CD4-positive, alpha-beta T cell treated with Interferon gamma for 1 hour (primary cell): ENCODE measurements at places on chromosomes 2 and 18.

DNA sequence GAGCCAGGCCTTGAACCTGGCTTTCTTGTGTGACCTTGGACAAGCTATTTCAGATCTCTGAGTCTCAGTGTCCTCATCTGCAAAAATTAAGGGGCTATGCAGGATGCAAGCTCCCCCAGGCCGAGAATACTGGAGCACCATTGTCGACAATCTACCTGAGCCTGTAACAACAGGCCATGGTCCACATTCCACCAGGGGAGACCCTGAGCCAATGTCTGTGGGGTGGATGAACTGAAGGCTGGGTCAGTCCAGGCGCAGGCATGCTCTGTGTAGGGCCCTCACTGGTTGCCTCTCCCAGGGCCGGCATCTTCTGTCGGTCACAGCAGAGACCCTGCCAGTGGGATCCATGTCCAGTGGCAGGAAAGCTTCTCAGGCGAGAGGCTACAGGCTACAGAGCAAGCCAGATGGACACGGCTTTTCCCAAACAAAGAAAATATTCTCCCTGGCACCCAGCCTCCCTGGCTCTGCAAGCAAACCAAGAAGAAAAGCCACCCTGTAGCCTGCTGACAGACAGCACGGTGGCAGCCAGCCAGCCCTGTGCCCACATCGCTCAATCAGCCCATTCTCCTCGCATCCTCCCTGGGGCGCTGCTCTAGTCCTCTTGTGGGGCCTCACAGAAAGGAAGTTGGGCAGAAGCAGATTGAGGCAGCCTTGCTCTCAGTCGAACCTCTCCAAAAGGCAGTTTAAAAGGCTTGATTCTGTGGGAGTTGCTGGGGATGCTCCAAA is 48.7 kb upstream of the FZD7 start:
- no peak for DNase-seq

DNA sequence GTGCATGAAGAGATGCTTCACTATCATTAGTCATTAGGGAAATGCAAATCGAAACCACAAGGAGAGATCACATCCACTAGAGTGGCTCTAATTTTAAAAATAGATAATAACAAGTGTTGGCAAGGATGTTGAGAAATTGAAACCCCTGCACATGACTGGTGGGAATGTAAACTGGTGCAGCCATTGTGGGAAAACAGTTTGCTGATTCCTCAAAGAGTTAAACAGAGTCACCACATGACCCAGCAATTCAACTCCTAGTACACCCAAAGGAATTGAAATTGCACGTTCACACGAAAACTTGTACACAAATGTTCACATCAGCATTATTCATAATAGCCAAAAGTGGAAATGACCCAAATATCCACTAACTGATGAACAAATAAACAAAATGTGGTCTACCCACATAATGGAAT is 179.5 kb downstream of the BCL2 start:
- no peak for DNase-seq

GRCh38 chr18:6239716-6240115 is 175.0 kb downstream of the L3MBTL4 start:
- DNase-seq, result no peak

GRCh38 chr2:50649626-50650402 is 382.1 kb downstream of the NRXN1 start:
- no peak for DNase-seq

- no peak for DNase-seq
Observed at GRCh38 chr18:35490894-35491699, 6.7 kb downstream of the INO80C start.

- peak; percentile 55 for DNase-seq
Observed at GRCh38 chr2:231648579-231649174, 56.0 kb downstream of the TEX44 start.
